ENCODE measurements at places on chromosomes 3 and 15.

DNA sequence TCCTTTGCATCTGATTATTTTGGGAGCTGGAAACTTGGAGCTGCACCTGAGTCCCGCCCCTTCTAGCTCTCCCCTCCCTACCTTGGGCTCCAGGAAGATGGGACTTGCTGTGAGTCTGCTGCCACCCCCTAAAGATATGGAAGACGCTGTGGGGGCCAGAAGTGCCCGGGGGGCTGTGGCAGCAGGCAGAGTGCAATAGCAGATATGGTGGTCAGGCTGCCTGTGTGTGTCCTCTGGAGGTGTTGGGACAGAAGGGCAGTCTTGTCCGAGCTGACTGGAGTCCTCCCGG lies 485 bp downstream of the PAK6 start:
- DNase-seq, result no peak

DNA sequence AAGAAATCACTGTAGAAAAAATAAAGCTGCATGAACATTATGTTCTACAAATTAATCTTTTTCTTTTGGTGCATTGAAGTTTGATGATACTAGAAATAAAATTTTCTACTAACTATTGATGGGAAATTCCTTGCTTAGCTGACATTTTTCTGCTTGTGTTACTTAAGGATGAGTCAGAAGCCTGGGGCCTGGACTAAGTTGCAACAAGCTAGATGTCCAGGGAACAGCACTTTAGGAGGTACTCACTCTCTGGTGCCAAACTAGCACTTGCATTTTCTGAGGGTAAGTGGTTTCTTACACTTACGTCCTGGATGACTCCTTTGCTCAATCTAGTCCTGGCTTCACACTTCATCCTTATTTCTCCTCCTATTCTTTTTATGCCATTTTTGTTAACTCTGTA lies 945.1 kb downstream of the IGSF11 start:
- DNase-seq, result no peak

- no peak for DNase-seq
These were observed 3.7 kb downstream of the PAK6 start for GRCh38 chr15:40242601-40243000.

DNA sequence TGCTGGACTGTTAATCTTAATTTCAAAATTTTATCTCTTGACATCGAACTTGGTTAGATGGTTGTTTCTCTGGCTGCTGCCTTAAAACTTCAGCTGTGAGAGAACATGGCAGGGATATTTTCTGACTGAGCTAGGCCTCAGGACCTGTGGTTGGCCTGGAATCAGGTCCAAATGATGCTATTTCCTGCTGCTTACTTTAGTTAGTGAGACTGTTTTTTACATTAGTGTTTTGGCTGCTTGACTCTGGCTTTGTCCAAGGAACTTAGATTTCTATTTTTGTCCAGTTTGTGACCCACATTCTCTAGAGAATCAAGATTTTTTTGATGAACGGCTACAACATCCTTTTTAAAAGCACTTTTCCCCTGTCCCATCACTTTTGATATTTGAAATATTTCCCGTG lies 497.9 kb upstream of the SGO1 start:
- no peak for DNase-seq

DNA sequence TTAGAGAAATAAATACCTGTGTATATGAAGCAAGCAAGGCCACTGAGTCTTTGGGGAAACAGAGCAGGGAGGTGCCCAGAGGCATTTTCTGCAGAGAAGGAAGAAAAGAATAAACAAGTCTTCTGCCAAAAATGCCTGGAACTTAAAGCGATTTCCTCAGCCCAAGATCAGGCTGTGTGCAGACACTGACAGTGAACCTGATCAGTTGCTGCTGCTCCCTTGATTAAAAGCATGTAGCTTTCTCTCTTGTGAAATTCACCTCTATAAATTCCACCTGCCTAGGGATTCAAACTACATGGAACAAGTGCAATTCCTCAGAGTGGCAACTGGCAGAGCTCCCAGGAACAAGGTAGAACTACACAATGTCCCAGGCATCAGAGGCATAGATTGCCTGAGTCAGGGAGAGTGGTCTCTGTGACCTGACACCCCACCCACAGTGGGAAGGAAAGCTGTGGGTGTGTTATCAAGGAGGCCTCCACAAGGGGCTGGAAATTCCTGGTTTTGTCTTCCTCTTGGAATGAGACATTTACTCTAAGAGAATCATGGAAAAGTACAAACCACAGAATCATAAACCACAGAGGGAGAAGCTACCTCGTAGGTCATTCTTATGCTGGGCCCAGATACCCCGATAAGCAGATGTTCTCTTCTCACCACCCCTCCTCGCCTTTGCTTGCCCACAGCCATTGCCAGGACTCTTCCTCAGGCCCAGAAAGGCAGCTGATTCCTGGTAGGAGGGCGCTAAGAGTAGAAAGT lies 1.8 kb upstream of the ZBTB38 start:
- DNase-seq, result no peak

DNA sequence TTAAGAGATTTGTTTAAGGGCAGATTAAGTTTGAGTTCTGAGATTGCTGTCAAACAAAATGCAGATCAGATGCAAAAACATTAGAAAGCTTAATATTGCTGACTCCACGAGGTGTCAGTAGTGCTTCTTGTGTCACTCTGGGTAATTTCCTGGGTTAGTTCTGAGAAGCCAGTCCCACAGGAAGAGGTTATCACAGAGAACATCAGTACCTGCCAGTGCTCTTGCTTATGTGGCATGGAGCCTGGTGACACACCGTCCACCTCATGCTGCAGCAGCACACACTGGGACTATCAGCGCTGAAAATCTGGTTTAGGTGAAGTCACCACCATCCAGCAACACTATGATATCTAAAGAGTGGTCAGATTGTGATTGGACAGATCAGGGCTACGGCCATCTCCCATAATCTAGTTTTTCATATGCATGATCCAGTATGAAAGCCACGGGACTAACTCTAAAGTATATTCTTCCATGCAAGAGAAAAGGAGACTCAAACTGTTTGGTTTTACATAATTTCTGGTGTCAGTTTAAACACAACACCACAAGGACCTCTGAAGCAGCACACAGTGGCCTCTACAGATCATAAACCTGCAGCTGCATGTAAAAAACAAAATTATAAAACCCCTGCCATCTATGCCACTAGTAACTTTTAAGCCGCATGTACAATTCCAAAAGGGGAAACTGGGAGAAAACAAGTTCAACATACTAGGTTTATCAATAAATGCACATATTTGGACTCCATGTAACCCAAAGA lies 36.1 kb upstream of the MYO5C start:
- DNase-seq, result no peak

GRCh38 chr3:155182467-155182866 lies 102.3 kb downstream of the MME start:
- DNase-seq, result no peak

DNA sequence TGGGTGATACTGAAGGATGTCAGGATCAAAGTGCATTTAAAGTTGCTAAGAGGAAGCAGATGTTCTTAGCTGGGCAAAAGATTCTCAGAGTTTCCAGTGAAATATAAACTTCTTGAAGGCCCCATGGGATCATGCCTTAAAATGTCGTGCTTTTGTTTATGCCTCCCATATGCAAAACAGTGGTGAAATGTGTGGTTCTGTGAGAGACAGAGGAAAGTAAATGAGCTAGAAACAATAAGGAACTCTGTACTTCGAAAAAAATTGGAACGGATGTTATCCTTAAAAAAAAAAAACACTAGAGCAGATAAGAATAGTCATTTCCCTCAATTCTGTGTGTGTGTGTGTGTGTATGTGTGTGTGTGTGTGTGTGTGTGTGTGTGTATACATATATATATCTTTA lies 497.0 kb upstream of the TBL1XR1 start:
- DNase-seq, result peak; percentile 61

GRCh38 chr3:72482589-72483321 lies 365.5 kb downstream of the SHQ1 start:
- no peak for DNase-seq

DNA sequence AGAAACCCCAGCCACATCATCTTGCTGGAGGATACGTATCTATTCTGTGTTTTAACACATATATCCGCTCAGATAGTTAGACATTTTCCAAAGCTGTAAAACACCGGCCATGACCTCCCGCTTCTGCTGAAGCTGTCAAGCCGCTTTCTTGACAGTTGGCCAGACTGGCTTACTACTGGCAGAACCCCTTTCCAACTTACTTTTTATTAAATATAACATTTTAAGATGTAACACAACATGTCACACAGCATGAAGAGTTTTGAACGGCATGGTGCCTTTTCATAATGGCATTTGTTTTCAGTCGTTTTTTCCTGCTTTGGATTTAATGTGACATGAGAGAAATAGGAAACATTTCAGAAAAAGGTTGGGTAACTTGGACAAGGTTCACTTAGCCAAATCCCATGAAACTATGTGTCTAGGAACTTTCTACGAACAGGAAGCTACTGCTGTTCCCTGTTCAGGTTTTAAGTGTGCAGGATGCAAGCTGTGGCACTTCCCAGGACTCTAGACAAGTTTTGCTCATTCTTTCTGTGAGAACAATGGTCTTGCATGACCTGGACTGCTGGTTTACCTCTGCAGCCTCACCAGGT lies 281.4 kb downstream of the THSD4 start:
- DNase-seq, result no peak

DNA sequence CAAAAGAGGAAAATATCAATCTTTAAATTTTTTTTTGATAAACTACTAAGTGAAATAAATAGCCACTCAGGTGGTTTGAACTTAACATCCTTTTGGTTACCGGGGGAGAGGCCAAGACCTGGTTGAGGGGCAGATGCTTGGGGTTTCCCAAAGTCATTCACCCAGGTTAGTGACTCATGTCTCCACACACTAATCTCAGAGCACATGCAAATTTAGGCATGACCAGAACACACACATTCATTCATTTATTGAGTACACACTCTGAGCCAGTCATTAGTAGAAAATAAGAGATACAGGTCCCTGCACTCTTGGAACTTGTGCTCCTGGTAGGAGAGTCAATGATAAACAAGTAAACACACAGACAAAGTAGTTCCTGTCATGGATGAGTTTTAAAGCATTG lies 7.3 kb downstream of the ILDR1 start:
- DNase-seq, result no peak

- DNase-seq, result no peak
These were observed 1.7 kb downstream of the SYNM start for GRCh38 chr15:99106417-99107220.

GRCh38 chr15:29089731-29090616 lies 179.6 kb downstream of the NSMCE3 start:
- DNase-seq, result no peak

GRCh38 chr3:43699864-43700263 lies 9.1 kb downstream of the ABHD5 start:
- DNase-seq, result no peak

DNA sequence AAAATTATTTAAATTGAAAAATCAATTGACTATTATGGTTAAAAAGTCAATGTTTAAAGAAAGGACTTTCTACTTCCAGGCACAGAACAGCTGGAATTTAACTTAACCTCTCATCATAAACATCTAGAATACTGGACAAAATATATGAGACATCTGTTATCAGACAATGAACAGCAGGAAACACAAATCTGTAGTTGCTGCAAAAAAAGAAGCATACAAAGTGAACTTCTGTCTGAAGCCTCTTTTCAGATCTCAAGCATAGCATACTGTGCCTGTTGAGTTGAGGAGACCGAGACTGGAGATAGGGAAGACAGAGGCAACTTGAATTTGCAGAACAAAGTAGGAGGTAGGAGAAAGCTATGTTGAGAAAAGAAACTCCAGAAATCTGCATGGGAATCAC lies 140.0 kb upstream of the CBLB start:
- no peak for DNase-seq

DNA sequence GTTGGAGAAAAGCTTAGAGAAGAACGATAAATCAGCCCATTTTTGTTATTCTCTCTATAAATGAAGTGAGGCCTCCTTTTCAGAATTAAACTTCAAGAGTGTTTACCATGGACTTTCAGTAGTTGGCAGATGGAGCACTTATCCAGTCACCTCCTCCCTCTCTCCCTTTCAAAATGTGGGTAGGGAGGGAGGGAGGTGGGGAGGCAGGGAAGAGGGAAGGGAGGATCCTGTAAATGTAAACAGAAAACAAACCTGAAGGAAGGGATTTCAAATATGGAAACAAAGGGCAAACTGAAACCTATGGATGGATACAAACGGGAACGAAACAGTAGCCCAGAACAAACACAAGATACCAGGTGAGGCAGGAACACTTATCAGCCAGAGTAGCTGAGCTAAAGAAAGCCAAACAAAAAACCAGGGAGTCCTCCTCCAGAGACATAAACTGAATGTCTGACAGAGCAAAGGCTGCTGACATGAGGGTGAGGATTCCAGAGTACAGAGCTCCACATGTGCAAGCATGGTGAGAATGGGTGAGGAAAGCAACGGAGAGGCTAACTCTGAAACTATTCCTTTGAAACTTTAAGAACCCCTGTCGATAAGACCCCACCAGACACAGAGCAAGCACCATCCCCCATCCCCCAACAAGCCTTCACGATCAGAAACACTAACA lies 41.0 kb upstream of the GP5 start:
- DNase-seq, result no peak

- no peak for DNase-seq
These were observed 134.9 kb downstream of the GAP43 start for GRCh38 chr3:115758076-115758763.

GRCh38 chr3:123688241-123688747 lies 103.4 kb upstream of the HACD2 start:
- DNase-seq, result no peak

GRCh38 chr3:16516695-16517481 lies 3.4 kb upstream of the RFTN1 start:
- no peak for DNase-seq

DNA sequence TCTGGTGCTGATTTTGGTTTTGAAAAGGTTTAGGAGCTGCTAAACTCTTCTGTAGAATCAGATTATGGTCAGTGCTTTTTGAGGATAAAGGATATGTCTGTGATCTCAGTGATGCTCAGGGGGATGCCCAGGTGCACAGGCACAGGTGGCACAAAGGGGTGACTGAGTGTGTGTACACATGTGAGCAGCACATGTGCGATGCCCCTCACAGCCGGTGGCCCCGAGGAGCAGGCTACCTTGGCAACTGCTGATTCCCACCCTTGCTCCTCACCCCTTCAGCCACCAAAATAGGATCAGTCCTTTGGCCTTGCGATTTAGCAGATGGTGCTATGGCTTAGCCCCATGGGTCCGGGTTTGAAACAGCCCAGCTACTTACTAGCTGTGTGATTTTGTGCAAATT lies 51.1 kb downstream of the POMGNT2 start:
- DNase-seq, result no peak

DNA sequence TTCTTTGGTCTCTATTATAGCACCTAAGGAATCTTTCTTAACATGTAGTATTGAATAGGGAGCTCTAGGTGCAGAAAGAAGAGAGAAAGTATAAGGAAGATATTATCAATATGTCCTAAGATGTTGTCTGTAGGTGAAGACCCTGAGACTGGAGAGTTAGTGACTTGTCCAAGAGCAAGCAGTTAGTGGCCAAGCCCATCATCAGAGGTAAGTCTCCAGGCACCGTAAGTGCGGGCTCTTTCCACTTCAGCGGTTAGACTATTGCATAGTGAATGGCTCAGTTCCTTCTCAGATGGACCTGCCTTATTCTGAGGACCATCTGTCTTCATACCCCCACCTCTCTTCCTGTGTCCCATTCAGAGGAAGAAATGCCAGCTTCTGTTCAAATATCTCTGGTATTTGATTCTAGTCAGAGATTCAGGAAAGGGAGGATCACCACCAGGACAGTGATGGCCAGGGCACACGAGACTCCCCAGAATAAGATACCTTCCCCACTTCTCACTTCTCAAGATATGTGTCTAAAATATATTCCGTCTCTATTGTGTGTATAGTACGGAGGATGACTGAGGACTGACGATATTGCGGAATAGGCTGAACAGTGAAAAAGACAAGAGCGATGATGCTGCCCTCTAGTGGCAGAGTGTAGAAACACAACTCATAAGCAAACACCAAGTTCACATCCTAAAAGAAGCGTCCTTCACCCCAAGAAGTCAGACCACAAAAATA lies 19.1 kb upstream of the ADGRG7 start:
- peak; percentile 15 for DNase-seq

All from NCI-H1048 (cell line).